ENCODE measurements at places on chromosomes 6 and 20.

DNA sequence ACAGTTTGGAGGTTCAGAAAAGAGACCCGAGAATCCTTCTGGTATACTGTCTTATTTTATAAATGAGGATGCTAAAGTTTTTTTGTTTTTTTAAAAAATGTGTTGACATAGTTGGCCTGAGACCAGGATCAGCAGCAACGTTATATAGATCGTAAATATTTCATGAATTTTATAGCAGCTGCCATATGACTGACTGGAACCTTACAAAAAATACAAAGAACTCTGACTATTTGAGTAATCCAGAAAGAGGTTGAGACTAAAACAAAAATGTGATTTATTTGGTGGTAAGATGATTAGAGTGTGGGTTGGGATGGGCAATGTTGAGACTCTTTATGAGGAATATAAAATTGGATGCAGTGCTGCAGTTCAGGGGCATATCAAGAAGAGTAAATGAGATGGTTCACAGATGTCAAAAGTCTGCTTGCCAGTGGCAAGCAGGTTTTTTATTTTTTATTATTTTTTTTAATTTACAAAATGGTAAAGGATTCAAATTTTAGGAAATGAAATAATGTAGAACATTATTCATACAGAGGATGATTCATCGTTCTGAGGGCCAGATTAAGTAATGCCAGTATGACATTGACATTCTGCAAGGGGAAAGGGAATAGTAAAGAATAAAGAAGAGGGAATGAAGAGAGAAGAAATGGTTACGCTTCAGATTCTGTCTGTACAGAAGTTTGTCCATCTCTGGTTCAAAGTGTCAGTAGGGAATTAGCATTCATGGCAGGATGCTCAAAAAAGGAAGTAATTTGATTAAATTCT, 58.5 kb downstream of the SCAF8 start:
- no peak for DNase-seq

- no peak for DNase-seq
Measured at GRCh38 chr20:4573564-4574355, 147.9 kb upstream of the PRND start.

DNA sequence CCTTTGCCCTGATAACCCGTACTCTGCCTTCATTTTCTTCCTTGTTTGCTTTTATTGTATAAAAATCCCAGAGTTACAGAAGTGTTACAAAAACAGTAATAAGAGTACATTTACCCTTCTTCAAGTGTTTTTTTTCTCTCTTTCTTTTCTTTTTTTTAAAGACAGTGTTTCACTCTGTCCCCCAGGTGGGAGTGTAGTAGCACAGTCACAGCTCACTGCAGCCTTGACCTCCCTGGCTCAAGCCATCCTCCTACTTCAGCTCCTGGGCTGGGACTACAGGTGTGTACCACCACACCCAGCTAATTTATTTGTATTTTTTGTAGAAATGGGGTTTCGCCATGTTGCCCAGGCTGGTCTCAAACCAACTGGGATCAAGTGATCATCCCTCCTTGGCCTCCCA, 402.7 kb downstream of the CDKAL1 start:
- no peak for DNase-seq

DNA sequence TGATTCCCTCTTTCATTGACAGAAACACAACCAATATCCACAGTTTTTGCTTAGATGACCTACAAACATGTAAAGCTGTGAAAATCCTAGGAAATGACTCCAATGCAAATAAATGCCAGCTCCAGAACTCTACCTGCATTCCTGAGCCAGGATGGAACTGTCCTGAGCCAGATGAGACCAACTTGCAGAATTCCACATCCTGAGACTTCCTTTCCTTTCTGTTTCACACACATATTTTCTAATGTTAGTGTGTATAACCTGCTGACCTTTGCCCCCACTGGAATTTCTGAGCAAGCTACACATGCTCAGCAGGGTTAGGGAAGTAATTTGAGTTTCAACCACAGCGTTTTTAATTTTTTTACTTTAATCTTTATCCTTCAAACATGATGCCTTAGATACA, 69.6 kb upstream of the ADGRF1 start:
- DNase-seq: no peak

- DNase-seq: no peak
Measured at GRCh38 chr20:63035603-63036185, 28.9 kb upstream of the BHLHE23 start.

- no peak for DNase-seq
Measured at GRCh38 chr6:160120087-160120486, 1.5 kb upstream of the SLC22A1 start.

DNA sequence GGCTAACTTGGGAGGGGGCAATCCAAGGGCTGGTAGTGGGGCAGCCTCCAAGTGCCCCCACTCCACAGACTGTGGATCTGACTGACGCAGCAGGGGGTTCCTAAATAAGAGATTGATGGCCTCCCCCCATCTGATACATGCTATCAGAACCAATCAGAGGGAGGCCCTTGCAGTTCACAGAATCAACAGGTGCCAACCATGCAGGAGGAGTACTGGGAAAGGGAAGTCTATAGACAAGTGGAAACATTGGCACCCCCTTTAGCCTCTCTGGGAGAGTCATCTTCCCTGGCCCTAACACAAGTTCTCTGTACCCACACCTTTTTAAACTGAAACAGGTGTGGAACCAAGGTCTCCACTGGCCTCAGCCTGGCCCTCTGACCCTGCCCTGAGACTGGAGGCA, 145.8 kb downstream of the OR2B2 start:
- no peak for DNase-seq

DNA sequence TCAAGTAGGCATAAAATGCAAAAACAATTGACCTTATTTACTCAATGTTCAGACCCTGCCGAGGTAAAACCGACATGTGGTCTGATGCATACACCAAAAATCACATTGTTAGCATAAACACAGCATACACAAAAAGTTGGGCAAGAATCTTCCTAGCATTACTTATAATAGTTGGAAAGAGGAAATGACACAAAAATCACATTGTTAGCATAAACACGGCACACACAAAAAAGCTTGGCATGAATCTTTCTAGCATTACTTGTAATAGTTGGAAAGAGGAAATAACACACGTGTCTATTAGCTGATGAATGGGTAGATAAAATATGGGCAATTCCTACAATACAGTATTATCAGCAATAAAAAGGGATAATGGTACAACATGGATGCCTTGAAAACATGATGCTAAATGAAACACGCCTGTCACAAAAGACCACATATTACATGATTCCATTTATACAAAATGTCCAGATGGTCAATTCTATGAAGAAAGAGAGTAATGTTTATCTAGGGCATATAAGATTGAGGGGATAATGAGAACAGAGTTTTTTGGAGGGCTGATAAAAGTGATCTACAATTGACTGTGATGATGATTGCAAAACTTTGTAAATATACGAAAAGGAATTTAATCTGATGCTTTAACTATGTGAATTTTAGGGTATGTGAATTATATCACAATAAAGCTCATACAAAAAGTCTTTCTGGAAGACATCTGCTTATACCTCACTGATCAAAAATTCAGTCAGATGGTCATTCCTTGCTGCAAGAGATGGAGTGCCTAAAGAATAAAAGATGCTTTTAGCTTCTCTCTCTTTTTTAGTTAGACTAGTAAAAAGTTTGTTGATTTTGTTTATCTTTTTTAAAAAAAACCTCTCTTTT, 1019.5 kb upstream of the CITED2 start:
- no peak for DNase-seq

DNA sequence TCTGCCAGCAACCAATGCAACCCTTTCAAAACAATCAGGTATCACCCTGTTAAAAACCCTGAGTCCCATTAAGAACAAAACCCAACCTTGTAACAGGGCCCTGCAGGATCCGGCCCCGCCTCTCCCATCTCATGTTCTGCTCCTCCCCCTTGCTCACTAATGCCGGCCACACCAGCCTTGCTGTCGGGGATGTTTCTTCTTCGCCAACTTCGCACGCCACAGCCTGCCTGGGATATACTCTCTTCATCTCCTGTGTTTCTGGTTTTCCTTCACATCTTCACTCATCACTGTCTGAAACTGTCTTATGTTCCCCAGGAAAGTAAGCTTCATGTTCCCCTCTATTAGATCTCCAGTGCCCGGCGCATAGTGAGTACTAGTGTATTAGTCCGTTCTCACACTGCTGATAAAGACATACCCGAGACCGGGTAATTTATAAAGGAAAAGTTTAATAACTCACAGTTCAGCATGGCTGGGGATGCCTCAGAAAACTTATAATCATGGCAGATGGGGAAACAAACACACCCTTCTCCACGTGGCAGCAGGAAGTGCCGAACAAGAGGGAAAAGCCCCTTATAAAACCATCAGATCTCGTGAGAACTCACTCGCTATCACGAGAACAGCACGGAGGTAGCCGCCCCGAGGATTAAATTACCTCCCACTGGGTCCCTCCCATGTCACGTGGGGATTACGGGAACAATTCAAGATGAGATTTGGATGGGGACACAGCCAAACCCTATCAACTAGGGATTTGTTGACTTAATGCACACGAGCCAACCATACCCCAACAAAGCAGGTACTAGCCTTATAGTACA, 5.1 kb downstream of the TP53RK start:
- no peak for DNase-seq

GRCh38 chr6:106244931-106245330, 80.6 kb downstream of the ATG5 start:
- no peak for DNase-seq

GRCh38 chr6:38020593-38020992, 201.1 kb downstream of the ZFAND3 start:
- no peak for DNase-seq

DNA sequence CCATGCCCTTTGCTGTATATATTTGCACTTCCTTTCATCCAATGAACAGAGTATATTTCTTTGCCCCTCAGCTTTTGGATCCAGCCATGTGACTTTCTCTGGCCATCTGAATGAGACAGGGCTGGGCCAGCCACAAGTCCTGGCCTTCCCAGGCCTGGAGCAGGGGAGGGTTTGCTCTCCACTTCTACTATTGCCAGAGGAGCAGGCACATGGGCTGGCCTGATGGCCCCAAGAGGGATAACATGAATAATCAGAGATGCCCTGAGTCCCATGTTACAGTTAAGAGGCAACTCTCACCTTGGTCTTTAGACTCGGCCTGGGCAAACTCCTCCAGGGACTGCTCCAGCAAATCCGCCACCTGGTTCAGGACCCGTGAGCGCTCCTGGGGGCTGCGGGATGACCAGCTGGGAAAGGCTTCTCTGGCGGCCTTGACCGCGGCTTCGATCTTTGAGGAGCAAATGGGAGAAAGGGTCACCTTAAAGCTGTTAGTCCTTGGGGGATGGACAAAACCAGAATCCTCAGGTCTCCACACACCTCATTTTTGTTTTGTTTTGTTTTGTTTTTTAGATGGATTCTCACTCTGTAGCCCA, 6.3 kb downstream of the ALDH8A1 start:
- DNase-seq: no peak

GRCh38 chr20:56796345-56796744, 167.2 kb downstream of the TFAP2C start:
- DNase-seq: no peak

DNA sequence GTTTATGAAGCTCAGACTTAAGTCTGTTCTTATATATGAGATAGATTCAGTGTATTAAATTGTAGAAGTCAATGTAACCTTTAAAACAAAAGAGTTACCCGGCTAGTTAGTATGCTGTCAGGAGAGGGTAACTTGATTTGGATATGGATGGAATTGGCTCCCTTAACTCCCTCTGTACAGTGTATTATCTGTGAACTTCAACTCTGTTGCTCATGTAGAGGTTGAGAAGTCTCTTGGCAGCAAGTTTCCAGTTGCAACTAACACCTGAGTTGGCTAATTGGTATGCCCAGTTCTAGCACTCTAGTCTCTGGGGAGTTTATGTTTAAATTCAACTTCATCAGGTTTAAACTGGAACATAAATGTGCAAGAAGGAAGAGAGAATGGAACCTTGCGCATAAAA, 111.0 kb downstream of the NCOA3 start:
- DNase-seq: no peak

- no peak for DNase-seq
Measured at GRCh38 chr20:9492067-9492466, 22.3 kb upstream of the LAMP5 start.

DNA sequence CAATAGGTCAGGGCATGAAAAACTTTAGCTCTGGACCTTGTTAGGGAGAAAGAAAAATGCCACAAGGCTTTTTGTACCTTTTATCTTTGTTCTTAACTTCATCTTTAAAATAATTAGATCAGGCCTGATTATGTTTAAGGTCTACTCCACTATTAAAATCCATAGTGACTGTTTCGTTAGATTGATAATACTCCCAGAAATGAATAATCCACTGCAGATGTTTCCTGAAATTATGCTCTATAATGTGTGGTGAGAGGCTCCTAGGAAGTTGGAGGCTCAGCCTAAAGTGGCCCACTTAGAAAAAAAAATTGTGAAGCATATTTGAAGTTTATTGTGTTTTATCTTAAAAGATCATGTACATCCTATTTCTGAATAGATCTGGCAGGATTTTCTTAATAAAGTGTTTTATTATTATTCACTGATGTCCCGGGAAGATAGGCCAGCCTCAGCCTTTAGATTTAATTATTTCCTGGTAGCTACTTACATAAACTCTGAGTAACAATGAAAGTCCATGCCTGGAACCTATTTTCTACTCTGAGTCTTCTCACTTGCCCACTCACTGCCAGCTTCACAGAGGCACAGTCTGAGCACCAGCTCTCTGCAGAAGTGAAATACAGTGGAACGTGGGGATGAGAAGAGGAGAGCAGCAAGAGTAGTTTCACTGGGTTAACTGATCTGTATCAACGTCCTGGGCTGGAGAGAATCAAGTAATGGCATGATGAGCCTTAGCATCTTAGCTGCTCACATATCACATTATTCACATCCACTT, 126.8 kb upstream of the TMEM170B start:
- DNase-seq: no peak

GRCh38 chr6:101876431-101876830, 482.9 kb downstream of the GRIK2 start:
- DNase-seq: no peak

DNA sequence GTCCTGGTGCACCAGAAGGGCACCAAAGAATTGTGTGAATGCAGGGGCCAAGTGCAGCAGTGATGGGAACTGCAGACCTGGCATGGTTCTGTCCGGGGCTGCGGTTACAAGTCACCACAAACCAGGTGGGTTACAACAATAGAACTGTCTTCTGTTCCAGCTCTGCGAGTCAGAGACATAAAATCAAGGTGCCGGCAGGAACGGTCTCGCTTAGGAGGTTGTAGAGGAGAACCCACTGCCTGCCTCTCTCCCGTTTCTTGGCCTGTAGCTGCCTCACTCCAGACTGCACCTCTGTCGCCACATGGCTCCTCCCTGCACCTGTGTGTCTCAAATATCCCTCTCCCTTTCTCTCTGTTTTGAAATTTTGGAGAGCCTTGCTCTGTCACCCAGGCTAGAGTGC, 143.3 kb downstream of the TAF4 start:
- DNase-seq: no peak

Measured in activated CD4-positive, CD25-positive, alpha-beta regulatory T cell (primary cell).